ENCODE measurements at places on chromosomes 13 and 19.

- DNase-seq = no peak
These were observed 1.3 kb downstream of the TSHZ3 start for GRCh38 chr19:31347828-31348392.

DNA sequence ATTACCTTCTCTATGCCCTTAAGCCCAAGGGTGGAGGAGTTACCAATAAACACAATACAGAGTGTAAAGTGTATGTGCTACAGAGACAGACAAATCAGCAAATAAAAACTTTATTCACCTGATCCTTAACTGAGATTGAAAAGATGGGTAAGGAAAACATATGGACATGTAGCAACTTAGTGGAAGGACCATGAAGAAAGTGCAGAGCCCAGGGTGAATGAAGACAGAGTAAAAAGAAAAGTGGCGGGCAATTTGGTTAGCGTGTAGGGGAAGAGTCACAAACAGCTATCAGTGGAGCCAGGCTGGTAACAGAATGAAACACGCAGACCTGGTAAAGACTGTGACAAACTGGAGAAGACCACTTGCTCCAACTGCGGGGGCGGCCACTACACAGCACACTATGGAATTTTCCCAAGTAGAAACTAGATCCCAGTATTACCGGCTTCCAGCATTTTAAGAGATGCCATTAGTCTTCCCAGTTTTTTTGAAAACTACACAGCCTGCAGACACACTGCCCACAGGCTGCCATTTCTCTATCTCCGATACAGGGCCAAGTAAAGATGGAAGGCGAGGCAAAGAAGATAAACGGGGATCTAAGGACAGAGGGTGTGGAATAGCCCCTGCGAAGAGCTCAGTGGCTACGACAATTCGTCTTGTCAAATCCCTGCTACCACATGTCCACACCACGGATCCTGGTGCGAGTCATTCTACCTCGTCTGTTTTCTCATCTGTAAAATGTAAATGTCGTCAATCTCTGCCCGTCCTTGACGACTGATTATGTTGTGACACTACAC is 1.2 kb downstream of the UQCRFS1 start:
- no peak for DNase-seq

GRCh38 chr13:87280139-87280538 is 391.0 kb upstream of the SLITRK5 start:
- no peak for DNase-seq

- peak; percentile 42 for DNase-seq
These were observed 147.9 kb downstream of the KATNAL1 start for GRCh38 chr13:30159446-30159839.

GRCh38 chr19:30625947-30626625 is 253.9 kb downstream of the ZNF536 start:
- DNase-seq = no peak

DNA sequence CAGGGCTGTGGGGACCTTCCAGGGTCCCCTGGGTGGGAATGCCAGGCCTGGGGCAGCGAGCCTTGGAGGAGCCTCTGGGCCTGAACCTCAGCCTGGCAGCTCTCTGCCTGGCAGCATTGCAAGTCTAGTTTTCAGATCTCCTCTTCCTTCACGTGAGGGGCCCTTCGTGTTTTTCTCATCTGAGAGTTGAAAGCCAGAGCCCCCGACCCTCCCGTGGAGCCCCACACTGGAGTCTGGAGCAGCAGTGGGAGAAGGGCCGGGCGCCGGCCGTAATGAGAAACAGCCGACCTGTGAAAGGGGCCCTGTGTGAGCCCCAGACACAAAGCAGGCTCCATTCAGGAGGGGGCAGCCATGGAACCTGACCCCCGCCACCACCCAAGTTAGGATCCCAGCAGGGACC is 19.3 kb downstream of the TMED1 start:
- no peak for DNase-seq

DNA sequence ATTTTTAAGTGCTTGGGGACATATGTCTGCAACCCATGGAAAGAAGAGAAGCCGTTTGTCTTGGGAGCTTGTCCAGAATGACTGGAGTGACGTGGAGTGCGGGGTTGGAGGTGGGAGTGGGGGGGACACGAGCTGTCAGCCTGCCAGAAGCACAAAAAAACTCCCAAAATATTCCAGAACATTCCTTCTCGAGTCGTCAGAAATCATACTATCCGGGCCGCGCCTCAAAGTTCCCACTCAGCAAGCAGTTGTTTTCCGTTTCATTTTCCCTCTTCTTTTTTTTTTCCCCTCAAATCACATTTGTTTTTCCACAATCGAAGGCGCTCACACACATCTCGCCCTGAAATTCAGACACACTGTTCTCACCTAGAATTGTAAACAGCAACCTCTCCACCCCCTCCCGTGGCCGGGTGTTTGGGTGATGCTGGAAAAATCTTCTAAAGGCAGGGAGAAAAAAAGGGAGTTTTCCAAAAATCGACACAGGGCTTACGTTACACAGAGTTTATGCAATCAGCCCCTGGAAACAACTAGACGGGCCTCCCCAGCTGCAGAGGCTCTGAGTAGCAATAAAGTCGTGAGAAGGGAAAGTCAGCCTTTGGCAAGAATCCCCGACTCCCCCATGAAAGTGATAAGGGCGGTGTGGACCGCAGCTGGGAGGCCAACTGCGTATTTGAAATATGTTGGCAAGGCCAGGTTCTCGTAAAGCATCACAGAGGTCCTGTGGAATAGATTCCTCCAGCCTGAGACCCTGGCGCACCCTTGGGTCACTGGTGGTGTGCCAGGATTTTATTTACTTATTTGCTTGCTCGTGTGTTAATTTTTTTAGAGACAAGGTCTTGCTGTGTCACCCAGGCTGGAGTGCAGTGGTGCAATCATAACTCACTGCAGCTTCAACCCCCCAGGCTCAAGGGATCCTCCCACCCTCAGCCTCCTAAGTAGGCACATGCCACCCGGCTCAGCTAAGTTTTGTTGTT is 31.2 kb upstream of the KLF2 start:
- DNase-seq = no peak

GRCh38 chr19:10115392-10116084 is 4.0 kb downstream of the P2RY11 start:
- no peak for DNase-seq

- DNase-seq = no peak
These were observed 543.6 kb downstream of the RFC3 start for GRCh38 chr13:34361560-34361959.

GRCh38 chr19:46784262-46785053 is 3.9 kb downstream of the SLC1A5 start:
- peak; percentile 61 for DNase-seq

GRCh38 chr19:44753932-44754749 is 5.6 kb downstream of the BCL3 start:
- DNase-seq = peak; percentile 79

- DNase-seq = no peak
These were observed 30.7 kb downstream of the PDS5B start for GRCh38 chr13:32616883-32617511.

DNA sequence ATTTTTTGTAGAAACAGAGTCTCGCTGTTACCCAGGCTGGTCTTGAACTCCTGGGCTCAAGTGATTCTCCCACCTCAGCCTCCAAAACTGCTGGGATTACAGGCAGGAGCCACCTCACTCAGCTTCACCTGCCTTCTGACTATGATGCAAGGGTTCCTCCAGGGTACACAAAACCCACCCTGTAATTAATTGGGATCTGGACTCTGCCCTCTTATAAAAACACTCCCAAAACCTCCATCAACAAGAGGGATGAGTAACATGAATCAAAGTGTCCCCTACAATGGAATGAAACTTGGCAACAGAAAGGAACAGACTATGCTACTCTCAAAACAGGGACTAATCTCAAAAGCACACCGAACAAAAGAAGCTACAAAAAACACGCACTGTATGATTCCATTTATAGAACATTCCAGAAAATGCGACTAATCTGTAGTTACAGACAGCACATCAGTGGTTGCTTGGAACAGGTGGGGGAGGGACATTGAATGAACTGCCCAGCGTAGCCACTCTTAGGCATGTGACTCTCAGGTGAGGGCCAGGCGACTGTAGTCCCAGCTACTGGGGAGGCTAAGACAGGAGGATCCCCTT is 3.2 kb upstream of the PRR36 start:
- no peak for DNase-seq

DNA sequence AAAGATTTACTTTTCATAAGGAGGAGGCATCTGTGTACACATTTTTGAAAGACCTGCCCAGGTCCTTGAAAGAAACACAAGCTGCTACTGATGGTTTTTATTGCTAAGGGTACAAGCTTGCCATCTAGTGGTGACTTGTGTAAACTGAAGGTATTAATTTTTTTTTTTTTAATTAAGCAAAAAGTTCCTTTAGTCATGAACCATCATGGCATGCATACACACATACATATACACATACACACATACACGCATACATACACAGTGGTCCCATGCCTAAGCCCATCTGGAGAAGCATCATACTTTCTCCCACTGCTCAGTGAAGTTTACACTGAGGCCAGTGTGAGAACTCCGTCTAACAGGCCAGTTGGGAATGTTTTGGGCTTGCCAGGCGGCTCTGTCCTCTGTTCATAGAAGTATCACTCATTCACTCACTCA is 312.5 kb downstream of the DCLK1 start:
- no peak for DNase-seq

DNA sequence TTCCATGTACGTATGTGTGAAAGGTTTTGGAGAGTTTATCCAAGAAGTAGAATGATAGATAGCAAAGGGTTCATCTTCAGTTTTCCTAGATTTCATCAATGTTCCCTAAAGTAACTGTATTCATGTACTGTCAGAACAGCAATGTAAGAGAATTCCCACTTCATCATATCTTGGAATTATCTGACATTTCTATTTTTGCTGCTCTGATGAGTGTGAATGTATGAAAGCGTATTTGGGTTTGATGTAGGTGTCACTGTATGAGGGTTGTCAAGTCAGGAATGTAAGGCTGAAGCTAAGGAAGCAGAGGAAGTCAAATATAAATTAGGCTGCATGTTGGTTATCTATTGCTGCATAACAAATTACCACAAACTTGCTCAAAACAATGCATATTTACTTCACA is 7.2 kb upstream of the KATNAL1 start:
- no peak for DNase-seq

- peak; percentile 40 for DNase-seq
These were observed 11.8 kb upstream of the SHD start for GRCh38 chr19:4267101-4267900.

DNA sequence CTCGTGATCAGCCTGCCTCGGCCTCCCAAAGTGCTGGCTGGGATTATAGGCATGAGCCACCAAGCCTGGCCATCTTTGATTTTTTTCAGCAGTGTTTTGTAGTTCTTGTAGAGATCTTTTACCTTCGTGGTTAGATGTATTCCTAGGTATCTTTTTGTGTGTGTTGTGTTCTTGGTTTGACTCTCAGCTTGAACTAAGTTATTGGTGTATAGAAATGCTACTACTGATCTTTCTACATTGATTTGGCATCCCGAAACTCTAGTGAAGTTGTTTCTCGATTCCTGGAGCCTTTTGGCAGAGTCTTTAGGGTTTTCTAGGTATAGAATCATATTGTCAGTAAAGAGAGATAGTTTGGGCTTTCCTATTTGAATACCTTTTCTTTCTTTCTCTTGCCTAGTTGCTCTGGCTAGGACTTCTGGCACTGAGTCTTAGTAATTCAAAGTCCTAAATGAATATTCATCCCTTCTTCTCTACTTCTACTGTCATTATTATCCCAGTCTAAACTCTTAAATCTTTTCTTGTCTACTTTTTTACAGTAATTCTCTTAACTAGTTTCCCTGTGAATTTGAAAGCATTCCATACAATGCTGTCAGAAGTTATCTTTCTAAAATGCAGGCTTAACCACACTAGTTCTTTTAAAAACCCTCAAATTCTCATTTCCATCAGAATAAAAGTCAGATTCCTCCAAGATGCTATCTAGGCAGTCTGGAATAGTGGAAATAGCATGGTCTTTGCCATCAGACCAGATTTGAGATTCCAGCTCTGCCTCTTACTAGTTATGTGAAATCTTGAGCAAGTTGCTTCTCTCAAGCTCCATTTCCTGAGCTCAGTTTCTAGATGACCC is 7.0 kb downstream of the GPR18 start:
- DNase-seq = no peak

DNA sequence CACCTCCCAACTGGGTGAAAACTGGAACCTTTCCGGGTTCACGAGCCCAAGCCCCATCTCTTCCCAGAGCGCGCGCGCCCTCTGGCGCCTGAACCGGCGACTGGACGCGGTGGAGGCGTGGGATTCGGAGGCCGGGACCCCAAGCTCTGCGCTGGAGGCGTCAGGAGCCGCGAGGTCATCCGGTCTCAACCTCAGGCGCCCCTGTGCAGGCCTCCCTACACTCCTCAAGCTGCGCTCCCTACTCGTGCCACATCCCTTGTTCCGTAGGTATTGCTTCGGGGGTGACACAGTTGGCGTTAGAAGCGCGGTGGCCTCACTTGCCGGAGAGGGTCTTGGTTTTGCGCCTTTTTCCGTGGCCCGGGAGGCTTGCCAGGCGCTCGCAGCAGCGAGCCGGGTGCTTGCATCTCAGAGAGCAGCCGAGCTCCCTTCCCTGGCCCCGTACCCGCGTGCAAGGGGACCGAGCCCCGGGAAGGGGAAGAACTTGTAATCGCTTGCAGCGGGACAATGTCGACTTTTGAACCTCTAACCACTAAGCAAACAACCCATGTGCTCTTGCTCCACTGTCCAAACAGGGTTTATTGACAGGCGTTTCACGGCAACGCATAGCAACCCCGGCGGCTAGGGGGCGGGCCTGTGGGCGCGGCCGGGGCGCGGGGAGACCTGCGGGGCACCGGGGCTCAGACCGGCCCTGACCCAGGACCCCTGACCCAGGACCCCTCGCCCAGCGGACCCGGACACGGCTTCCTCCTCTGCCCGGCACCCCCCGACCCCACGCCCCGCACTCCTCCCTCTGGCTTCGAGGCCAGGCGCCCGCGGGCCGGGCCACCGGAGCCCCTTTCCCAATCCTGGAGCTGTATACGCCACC is 8.5 kb downstream of the CDX2 start:
- no peak for DNase-seq

DNA sequence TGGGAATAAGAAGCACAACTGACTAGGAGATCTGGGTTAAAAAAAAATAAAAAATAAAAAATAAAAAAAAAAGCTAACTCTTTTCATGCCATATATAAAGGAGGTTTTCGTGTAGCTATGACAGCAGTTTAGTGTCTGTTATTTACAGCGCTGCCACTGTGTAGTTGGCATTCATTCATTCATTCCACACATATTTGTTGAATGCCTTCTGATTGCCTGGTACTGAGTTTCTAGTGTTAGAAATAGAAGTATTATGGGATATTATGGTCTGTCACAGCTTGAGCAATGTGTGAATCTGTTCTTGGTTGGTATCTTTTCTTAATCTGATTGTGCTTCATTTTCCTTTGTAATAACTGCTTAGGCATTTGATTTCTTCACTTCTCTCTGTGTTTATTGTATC is 237.4 kb downstream of the NBEA start:
- DNase-seq = no peak

GRCh38 chr13:28710161-28710560 is 8.6 kb downstream of the SLC46A3 start:
- no peak for DNase-seq

GRCh38 chr19:18700501-18701249 is 17.2 kb downstream of the CRTC1 start:
- peak; percentile 54 for DNase-seq
